ENCODE measurements at places on chromosomes 16 and 17.
A peak's percentile ranks its signal among the peaks of the same experiment; 100 is the strongest.

DNA sequence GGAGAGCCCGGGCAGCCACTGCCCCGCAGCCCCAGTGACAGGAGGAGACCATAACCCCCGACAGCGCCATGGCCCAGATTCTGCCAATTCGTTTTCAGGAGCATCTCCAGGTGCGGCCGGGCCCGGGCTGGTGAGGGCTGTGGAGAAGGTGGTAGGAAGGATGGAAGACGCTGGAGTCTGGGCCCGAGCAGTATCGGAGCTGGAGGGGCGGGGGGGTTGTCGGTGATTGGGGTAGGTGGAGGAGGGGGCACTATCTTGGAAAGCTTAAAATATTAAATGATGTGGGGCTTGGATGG lies 317 bp downstream of the CLTC start:
- DNase-seq: no peak

- no peak for DNase-seq
Measured at GRCh38 chr17:56291226-56291805, 138.0 kb downstream of the ANKFN1 start.

GRCh38 chr16:24511174-24511573 lies 28.2 kb upstream of the RBBP6 start:
- no peak for DNase-seq

DNA sequence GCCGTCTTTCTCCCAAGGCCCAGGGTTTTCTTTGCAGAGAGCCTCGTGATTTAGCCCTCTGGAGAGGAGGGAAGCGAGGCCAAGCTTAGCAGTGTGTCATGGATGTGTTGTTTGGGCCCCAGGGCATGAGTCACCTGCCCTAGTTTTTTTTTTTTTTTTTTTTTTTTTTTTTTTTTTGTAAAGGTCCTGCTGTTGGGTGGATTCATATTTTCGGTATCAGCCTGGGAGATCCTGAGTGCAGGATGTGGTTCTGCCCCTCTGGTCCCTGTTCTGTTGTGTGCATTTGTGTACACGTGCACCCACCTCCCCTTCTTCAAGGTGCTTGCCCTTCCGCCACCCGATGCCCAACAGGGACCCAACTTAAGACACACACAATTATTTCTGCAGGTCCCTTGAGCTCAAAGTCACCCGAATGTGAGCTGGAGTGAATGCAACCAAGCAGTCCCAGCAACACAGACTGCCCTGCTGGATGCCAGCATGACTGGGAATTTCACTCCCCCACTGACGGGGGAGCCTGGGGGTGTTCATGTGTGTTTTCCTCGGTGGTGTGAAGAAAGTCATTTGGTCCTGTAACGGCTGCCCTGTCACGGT lies 265.8 kb upstream of the TNRC6C start:
- peak; percentile 90 for DNase-seq

DNA sequence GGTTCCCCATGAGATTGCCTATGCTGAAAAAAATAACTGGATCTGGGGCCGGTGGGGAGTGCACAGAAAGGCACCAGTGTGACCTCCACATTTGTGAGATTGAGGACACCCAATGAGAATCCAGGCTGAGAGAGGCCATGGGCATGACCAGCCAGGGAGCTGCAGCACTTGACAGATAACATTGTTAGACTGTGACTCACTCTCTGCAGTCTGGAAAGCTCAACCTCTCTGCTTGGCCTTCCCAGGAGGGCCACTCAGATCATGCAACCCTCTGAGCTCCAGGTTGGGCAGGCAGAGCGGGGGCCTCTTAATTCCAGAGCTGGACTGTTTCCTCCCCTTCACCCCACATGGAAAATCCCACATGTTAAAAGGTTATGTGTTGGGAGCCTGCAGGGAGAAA lies 30.1 kb downstream of the FZD2 start:
- DNase-seq: no peak

- DNase-seq: no peak
Measured at GRCh38 chr16:85839681-85840240, 40.3 kb downstream of the COX4I1 start.

DNA sequence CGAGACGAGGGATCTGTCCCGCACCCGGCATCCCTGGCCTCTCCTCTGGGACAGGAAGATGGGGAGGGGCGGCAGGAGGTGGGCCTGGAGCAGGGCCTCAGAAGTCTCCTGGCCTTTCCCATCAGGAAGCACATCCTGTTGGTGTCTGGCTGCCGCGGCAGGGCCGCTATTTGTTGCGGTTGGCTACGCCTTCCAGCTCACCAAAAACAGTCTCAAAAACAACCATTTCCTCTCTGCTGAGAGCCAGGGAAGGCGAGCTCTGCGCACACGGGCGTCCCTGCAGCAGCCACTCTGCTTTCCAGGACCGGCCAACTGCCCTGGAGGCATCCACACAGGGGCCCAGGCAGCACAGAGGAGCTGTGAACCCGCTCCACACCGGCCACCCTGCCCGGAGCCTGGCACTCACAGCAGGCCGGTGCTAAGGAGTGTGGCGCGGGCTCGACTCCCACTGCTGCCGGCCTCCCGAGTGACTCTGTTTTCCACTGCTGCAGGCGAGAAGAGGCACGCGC lies at the start of gene TMEM204:
Gene TMEM204 (plus strand): TSS at position 224 of the 509 bp plus-strand sequence. CDS start 610 bp downstream, outside the sequence.
- no peak for DNase-seq

GRCh38 chr16:12235110-12235509 lies 258.6 kb downstream of the SNX29 start:
- no peak for DNase-seq

DNA sequence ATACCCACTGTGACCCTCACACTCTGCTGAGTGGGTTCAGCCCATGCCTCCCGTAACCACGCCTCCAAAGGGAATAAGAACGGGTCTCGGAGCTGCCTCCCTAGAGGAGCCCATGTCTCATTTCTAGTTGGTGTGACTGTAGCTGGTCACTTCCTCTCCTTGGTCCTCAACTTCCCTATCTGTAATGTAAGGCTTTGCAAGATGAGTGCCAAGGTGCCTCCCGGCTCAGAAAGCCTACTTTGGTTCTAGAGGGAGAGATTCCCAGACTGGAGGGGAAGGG lies 20.8 kb downstream of the C16orf74 start:
- DNase-seq: no peak

DNA sequence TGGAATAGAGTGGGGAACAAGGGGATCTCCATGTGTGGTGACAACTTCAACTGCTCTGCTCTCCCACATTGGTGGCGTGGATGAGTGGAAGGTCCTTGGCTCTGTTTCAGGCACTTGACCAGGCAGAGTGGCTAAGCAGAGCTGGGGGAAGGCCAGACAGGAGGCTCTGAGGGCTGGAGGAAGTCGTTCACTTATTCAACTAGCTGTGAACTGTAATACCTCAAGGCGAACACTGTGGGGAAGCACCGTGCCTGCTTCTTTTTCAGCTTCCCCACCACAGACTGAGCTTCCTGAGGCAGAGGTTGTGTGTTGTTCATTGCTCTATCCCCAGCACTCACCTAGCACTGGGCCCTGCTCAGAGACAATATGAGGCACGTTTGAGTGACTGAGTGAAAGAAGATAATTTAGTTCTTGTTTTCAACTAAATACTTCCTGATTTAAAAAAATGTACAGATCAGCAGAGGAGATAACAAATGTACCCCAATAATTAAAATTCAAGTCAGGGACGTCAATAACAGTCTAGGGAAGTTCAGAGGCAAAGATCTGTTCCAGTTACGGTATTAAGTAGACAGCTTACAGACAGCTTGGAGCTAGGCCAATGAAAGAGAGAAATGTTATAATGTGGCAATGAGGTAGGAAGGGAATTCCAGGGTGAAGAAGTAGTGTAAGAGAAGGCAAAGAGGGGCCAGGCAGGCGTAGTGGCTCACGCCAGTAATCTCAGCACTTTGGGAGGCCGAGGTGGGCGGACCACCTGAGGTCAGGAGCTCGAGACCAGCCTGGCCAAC lies 34.7 kb downstream of the MYO18A start:
- no peak for DNase-seq

DNA sequence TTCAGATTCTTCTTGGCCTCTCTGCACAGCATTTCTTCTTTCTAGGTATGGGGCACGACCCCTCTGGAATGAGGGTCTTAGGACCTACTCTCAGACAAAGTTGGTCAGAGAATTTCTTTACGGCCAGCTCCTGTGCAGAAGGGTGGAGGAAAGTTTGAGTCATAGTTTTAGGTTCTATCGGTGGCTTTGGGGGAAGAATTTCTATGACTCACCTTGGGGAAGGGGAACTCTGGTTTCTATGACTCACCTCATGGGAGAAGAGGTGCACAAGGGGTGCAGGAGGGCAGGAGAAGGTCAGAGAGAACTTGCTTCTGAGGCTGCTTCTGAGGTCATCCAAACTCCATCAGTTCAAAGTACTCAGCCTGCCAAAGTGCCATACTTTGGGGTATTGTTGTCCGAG lies 2.5 kb upstream of the ABCC12 start:
- DNase-seq: no peak

GRCh38 chr17:82213251-82214011 lies 789 bp upstream of the CCDC57 start:
- no peak for DNase-seq

- no peak for DNase-seq
Measured at GRCh38 chr17:71482625-71483024, 638.2 kb upstream of the SOX9 start.

DNA sequence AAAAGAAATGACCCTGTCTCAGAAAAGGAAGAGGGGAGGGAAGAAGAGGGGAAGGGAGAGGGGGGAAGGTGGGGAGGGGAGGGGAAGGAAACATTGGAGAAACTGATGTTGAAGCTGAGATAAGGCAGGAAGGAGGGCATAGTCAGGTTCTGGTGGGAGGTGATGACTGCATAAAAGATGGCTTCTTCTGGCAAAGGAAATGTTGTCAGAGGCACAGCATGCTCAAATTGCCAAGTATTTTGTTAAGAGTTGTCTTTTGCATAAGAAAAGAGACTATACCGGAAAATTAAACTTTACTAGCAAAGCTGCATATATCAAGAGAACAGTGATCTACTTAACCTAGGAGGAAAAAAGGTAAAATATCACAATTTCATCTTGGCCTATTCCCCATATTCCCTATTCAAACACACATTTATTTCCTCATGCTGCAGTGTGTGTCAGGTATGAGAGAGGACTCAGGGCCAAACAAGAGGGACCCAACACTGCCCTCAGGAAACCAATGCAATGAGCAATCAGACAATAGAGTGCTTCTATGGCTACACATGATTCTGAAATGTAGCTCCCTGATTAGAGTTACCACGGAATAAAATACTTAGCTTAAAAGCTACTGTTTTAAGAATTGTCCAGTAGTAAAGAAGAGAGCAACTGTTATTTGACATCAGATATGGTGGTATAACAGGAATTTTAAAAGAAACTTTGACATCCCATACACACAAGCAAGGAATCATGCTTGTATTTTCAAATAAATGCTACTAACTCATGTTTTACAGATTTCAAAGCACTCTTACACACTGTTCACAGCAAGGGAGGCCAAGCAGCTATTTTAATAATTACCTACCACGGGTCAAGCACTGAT lies 80.9 kb downstream of the PARN start:
- no peak for DNase-seq

GRCh38 chr17:19676896-19677295 lies 28.3 kb downstream of the ALDH3A2 start:
- no peak for DNase-seq

- DNase-seq: no peak
Measured at GRCh38 chr16:16938009-16938408, 532.8 kb downstream of the XYLT1 start.

DNA sequence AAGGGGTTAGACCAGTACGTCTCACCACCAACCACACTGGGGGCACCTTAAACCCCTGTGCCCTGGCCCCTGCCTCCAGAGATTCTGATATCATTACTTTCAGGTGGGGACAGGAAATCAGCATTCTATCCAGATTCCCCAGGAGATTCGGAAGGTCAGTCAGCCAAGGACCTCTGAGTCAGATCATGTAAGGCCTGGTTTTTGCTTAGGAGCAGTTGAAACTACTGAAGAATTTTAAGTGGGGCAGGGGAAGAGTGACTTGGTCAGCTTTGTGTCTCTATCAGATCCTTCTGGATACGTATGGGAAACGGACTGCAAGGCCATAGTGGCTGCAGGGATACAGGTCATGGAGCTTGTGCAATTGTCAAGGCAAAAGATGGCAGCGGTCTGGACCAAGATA lies 9.0 kb downstream of the EMP2 start:
- no peak for DNase-seq

DNA sequence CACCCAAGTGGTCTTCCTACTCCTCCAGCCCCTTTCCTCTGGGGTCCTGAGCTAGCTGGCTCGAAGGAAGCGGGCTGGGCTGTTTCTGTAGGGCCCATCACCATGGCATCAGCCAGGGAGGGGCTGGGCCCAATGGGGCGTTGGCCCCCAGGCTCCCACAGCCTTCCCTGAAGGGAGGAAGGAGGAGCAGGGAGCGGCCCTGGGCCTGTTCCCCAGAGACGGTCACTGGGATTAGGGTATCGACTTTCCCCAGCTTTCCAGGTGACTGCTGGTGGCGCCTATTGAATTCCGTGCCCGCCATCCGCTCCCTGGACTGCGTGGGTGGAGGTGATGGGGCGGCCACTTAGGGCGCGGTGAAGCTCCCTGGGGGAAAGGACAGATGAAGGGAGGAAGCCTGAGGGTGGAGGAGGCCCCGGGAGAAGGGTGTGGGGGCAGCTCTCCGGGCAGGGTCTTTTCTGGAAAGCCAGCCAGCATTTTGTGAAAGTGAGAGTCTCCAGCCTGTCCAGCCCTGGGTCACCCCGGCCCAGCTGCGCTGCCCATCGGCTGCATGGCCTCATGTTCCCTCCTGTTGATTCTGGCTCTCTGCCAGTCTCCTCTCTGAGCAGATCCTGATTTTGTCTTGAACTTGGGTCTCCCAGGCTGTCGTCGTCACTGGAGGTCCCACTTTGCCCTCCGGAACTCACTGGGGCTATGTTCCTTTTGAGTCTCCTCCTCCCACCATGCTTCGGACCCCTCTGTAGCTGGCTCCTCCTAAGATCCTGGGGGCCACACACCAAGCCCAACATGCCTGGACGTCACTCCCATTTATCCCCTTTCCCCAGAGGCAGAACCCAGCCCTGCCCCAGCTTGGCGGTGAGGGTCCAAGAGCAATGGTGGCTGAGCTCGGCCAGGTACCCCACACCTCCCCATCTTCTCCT lies 9.8 kb downstream of the NHERF1 start:
- DNase-seq: no peak

GRCh38 chr16:80836846-80837245 lies 32.4 kb upstream of the CDYL2 start:
- DNase-seq: no peak

GRCh38 chr16:53704445-53704813 lies 473 bp downstream of the FTO start:
- no peak for DNase-seq

Data from esophagus muscularis mucosa (tissue), 4 donors.